Memory B cell (primary cell): ENCODE measurements at places on chromosomes 6 and 20.

- no peak for DNase-seq
Observed at GRCh38 chr20:40679184-40679583, 9.9 kb downstream of the MAFB start.

DNA sequence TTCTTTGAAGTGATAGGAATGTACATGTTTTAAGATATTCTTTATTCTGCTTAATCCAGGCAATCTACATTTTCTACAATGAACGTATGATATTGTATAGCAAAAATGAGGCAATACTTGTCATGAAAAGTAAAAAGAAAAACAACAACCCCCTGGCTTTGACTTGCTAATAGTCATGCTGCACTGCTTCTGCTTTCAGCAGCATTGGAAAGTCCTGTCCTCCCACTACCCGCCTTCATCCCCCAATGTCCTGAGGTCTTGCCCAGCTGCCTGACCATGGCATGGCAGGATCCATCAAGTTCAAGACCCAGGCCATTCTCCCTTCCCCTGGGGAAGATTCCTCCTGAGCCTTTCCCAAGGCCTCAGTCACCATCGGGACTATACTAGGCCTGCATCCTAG lies 156.5 kb downstream of the SH3BGRL2 start:
- no peak for DNase-seq

- DNase-seq = no peak
Observed at GRCh38 chr6:36297511-36297910, 27.7 kb downstream of the PNPLA1 start.

- no peak for DNase-seq
Observed at GRCh38 chr6:18465410-18466154, 78.4 kb downstream of the RNF144B start.

DNA sequence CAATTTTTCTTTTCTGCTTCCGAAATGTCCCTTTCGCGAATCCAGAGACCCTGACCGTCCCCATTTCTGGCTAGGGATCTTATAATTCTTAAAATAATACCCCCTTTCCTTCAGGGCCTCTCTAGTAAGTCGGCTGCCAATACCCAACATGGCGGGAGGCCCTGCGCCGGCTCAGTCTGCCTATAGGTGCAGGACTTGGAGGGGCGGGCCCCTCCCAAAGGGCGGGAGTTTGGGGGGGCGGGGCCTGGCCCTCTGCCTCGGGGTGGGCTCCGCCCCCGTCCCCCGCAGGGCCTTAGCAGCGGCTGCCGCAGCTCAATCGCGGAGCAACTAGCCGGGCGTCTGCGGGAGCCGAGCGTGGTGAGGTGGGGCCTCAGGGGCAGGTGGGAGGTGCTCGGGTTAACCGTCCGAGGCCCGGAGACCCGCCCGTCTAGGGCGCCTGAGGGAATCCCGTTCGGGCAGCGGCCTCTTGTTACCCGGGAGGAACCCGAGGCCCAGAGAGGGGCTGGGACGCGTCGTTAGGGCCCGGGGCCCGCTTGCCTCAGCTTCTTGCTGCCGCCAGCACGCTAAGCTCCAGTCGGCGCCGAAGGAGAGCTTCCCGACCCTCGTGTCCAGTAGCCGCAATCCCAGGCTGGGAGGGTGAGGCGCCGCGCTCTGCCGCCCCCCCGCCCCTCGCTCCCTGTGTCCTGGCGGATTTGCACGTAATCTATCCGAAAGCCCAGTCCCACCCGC lies at the start of gene CEP250:
CEP250 (plus strand) TSS at position 718 of the 729 bp plus-strand sequence. CDS start 6,770 bp downstream, outside the sequence.
- peak; percentile 86 for DNase-seq

GRCh38 chr20:1720226-1720625 lies 62.6 kb upstream of the SIRPG start:
- no peak for DNase-seq

DNA sequence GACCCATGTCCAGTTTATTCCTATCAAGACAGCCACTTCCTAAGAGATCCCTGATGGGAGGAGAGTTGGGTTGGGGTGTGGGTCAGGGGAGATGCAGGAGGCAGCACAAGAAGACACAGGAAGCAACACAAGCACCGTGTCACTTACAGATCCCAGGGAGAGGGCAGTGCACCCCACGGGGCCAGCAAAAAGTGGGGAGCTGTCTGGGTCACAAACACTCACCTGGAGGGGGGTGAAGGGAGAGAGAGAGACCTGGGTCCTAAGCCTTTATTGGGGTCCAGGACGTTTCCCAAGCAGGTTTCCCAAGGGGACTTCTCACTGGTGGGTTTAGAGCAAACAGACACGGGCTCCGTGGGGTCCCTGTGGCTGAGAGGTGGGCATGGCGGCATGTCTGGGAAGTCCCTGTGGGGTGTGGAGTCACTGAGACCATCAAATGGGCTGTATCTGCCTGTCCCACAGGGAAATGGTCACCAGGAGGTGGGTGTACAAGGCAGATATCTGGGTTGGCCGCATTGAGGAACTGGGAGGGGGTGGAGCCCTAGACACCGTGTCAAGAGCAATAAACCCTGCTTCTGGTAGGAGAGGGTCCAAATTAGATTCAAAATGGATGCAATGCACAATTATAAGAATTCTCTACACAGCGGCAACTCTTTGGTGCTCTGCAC lies 1.6 kb upstream of the CD93 start:
- no peak for DNase-seq

DNA sequence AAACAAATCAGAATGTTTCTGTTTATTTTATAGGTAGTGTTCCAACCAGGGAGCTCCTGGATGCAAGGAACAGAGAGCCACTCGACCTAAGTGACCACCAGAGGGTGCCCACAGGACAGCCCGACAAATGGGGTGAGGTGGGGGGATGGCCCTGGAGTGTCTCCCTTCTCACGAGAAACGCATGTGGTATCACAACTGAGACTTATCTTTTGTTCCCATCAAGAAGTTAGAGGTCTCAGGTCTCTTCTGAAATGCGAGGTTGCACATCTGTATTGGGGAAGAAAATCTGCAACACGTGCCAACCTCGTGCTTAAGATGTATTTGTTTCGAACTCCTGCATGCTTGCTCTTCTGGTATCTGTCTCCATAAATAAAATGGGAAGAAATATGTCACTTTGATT lies 104.0 kb downstream of the ISM1 start:
- no peak for DNase-seq

DNA sequence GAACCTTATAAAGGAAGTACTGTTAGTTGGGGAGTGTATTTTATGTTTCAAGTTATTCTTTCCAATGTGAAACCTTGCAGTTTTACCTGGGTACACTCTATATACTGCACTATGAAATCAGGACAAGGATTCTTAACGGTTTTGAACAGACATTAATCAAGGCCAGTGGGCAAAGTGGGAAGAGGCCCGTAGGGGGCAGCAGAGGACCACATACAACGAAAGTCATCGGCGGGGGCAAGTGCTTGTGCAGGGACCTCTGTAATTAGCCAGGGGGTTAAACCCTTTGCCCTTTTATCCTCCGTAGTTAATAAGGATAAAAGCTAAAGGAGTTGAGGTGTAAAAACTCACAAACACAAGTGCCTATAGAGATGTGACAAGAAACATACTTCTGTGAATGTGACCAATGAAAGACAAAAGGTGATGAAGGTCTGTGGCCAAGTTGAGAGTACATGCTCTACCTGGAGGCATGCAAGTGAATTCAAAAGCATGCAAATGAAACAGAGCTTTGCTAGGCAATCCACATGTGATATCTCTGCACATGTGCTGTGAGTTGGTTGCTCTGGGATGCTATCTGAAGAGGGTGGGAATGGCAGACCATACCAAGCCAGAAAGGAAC lies 392.7 kb upstream of the MAN1A1 start:
- peak; percentile 58 for DNase-seq

DNA sequence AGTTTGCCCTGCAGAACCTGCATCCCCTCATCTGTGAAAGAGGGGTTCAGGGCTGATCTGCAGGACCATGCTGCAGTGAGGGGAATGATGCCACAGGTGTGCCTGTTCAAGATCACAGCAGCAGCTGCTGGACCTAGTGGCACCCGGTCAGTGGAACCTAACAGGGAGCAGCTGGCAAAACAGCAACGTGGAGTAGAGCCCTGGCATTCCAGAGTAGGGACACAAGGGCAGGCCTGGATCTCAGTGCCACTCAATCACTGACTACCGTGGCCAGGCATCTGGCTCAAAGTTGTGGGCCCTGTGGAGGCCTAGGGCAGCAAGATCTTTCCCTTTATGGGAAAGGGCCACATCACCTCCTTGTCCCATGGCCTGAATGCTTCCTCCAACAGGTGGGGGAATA lies 62.2 kb downstream of the INSM1 start:
- no peak for DNase-seq

- DNase-seq = no peak
Observed at GRCh38 chr20:5729348-5729747, 20.9 kb upstream of the SHLD1 start.

GRCh38 chr6:64040113-64040512 lies 404.5 kb downstream of the PHF3 start:
- DNase-seq = no peak

- no peak for DNase-seq
Observed at GRCh38 chr20:58403272-58403671, 14.2 kb downstream of the VAPB start.

GRCh38 chr6:21804941-21805610 lies 211.5 kb downstream of the SOX4 start:
- no peak for DNase-seq

DNA sequence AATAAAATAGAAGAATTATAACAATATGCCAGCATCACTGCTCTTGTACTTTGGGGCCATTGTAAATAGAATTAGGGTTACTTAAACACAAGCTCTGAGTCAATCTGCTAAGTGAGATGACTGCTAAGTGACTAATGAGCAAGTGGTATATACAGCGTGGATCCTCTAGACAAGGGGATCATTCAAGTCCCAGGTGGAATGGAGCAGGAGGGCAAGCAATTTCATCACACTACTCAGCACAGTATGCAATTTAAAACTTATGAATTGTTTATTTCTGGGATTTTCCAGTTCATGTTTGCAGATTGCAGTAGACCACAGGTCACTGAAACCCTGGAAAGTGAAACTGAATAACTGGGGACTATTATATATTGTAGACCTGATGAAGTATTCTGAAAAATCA lies 235.3 kb downstream of the BTBD3 start:
- DNase-seq = no peak

DNA sequence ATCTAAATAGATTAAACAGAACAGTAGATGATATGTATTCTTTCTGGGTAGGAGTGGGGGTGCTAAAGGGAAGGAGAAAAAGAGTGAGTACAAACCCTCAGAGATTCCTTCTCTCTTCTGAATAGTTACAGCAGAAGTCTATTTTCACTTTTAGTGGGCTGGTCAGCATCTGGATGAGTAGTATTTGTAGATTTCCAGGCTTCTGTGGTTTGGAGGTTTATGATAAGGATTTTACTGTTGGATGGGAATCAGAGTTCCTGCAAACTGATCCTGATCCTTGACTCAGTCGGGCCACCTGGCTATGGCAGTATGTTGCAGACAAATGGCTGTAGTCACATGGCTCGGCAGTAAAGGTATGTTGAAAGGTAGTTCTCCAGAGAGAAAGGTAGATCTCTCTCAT lies 84.3 kb upstream of the IFNGR1 start:
- DNase-seq = no peak

DNA sequence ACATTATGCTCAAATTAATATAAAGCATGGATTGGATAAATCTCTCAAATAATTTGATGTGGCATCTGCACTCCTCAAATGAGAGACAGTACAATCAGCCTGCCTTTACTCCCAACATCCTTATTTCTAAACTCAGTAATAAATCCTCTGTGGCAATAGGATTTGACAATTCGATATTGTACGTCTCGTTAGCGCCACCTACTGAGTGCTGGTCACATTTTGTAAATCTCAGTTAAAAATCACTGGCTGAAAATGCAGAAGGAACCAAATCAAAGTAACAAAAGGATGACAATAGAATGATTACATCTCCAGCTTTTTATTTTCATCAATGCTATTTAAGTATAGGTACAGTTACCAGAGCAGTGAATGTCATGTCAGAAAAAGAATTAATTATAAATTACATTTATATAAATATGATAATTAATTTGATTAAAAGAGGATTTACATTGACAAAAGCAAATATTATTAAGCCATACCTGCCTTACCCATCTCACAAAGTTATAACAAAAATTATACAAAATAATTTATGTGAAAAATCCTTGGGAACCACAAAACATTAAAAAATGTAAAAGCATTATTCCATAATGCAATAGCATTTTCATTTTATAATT lies 20.2 kb upstream of the GJE1 start:
- peak; percentile 55 for DNase-seq

DNA sequence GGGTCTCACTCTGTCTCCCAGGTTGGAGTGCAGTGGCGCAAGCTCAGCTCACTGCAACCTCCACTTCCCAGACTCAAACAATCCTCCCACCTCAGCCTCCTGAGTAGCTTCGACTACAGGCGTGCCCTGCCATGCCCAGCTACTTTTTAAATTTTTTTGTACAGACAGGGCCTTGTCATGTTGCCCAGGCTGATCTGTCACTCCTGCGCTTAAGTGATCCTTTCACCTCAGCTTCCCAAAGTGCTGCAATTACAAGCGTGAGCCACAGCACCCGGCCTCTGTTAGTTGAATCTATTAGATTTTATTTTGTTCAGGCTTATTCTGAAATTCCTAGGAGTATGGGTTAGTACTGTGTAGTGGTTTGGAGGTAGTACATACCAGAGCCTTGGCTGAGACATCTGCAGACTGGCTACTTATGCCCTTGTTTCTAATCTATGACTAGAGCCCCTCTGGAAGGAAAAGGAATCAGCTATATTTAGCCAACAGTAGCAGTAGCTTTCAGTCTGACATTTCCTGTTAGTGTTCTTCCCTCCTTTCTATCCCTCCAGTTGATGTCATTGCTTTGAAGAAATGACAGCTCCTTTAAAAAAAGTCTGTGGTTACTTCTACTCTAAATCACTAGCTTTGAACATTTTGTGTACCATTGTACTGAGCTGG lies 74.4 kb downstream of the ITCH start:
- DNase-seq = no peak

GRCh38 chr6:159004592-159004991 lies 4.6 kb upstream of the RSPH3 start:
- DNase-seq = no peak

GRCh38 chr6:19004176-19004575 lies 617.0 kb downstream of the RNF144B start:
- no peak for DNase-seq

GRCh38 chr6:118869350-118869749 lies 24.6 kb upstream of the ASF1A start:
- no peak for DNase-seq
